ENCODE measurements at places on chromosomes 12 and 14. TPM values are rescaled to one million over a fixed set of nuclear protein-coding genes. Genes with fewer than 3 reads are reported as not detected.

TTC9 gene
- under 0.01 TPM for total RNA-seq

TAS2R14 gene
- total RNA-seq, result 4.2 TPM

KCTD10 gene
- 82.8 TPM for total RNA-seq

COX6A1 gene
- 267 TPM for total RNA-seq

HSPA2 gene
- 33.0 TPM for total RNA-seq

All from smooth muscle cell of the umbilical artery (primary cell).